ENCODE measurements at places on chromosomes 4 and X.
A peak's percentile ranks its signal among the peaks of the same experiment; 100 is the strongest.

- no peak for DNase-seq
- H3K27ac ChIP-seq, result peak overlapping the region; percentile 82
Observed at GRCh38 chr4:24781999-24782745, 13.2 kb upstream of the SOD3 start.

DNA sequence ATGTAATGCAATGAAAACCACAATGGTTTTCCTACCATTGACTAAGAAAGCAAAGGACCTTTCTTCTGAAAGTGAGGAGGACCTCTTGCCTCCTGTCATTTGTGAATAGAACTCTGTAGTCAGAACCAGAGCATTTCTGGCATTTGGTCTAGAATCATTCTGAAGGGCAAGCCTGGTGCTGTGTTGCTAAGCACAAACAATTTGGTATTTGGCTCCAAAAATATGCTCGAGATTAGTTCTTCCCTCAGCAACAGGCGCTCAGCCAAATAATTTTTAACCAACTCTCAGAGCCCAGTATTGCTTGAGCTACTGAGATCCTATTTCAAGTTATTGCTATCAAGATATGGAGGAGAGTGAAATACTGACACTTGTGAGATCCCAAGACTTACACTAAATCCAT, 71.0 kb downstream of the SNCA start:
- H3K4me3 ChIP-seq, result no peak overlapping the region
- peaks cover 9% of the 10 kb centered on the region for H3K4me1 ChIP-seq
- H3K27me3 ChIP-seq, result no peaks in the 10 kb centered on the region
- no peak for DNase-seq
- H3K27ac ChIP-seq, result peak overlapping the region; percentile 43

GRCh38 chrX:118965395-118965794, 9.0 kb upstream of the LONRF3 start:
- H3K4me3 ChIP-seq, result no peak overlapping the region
- H3K27ac ChIP-seq, result no peak overlapping the region
- H3K36me3 ChIP-seq, result no peaks in the 10 kb centered on the region
- no peaks in the 10 kb centered on the region for H3K4me1 ChIP-seq
- no peak for DNase-seq

DNA sequence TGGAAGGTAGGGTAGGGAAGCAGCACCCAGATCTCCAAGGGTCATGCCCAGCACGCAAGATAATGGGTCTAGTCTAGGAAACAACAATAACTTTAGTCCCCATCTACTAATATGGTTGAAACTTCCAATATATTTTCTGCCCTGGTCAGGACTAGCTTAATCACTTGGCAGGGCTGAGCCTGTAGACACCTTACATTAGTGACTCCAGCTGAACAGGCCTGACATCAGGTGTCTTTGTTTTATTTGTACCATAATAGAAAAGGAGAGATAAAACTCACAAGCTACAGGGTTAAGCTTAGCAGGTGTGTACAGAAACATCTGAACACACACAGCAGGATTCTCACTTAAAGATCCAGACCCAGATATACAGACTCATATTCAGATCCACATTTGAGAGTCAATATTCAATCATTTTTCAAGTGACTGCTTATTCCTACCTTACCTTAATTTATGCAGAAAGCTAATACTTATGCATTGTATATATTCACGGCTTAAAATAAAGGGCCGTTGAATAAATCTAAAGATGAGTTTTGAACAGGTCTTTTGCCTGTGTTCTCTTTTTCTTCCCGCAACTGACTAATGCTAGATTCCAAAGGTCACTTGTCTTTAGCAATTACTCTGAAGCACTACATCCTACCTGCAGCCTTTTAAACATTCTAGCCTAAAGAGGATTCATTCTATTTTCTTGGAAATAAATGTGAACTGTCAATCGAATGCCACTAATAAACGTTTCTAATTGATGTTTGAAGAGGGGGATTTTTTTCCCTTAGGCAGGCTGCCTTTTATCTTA, 745.3 kb downstream of the RPA4 start:
- no peaks in the 10 kb centered on the region for H3K27me3 ChIP-seq
- DNase-seq, result no peak
- H3K36me3 ChIP-seq, result no peaks in the 10 kb centered on the region
- no peak overlapping the region for H3K27ac ChIP-seq
- no peaks in the 10 kb centered on the region for H3K4me1 ChIP-seq
- H3K4me3 ChIP-seq, result no peak overlapping the region

- no peak for DNase-seq
- H3K4me1 ChIP-seq, result no peaks in the 10 kb centered on the region
- no peak overlapping the region for H3K4me3 ChIP-seq
Observed at GRCh38 chr4:116332508-116332907, 752.9 kb downstream of the TRAM1L1 start.

- H3K27ac ChIP-seq, result peak overlapping the region; percentile 73
- no peaks in the 10 kb centered on the region for H3K36me3 ChIP-seq
- no peak for DNase-seq
- H3K4me3 ChIP-seq, result peak overlapping the region; percentile 26
Observed at GRCh38 chrX:125203737-125204578, 115.7 kb upstream of the TEX13C start.

DNA sequence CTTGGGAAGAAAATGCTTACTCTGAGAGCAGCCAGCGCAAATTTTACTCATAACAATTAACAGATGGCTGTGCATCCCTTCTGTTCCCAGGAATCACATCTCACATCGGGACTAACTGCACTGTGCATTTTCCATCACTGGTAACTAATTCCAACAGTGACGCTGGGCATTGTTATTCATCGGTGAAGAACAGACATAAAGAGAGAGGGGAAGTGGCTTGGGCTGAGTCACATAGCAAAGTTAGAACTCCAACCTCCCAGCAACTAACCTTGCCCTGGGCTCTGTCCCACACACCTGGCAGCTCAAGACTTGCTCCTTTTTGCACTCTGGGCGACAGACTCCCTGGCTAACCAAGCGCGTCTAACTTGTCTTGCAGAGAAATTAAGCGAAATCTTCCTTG, 6.4 kb upstream of the LONRF3 start:
- no peaks in the 10 kb centered on the region for H3K27me3 ChIP-seq
- no peak overlapping the region for H3K27ac ChIP-seq
- no peaks in the 10 kb centered on the region for H3K4me1 ChIP-seq
- H3K36me3 ChIP-seq, result no peaks in the 10 kb centered on the region
- no peak overlapping the region for H3K4me3 ChIP-seq
- no peak for DNase-seq

GRCh38 chr4:121789455-121789854, 11.7 kb upstream of the EXOSC9 start:
- H3K36me3 ChIP-seq, result no peaks in the 10 kb centered on the region
- no peak overlapping the region for H3K4me3 ChIP-seq
- H3K4me1 ChIP-seq, result no peaks in the 10 kb centered on the region
- H3K27me3 ChIP-seq, result no peaks in the 10 kb centered on the region
- no peak for DNase-seq
- H3K27ac ChIP-seq, result no peak overlapping the region

DNA sequence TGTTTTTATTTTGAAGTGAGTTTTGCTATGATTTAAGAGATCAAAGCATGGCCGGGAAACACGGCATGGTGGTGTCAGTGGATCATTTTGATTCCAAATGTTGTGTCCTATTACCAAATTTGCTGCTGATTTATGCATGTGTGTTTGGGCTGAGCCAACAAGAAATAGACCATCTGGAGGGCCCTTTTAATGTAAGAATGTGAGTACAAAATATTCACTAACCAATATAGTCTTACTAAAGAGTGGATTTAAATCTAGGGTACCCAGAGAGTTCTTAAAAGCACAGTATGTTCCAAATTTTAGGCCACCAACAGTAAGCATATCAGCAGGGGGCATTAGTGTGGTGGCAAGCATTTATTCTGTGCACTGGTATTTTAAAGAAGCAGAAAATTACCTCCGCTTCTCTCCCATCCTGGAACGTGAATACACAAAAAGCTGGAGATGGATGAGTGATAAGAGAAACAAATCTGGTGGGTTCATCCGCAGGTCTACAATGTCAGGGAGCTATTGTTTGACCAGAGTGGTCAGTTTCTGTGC, 444.4 kb upstream of the IGFBP7 start:
- no peak overlapping the region for H3K4me3 ChIP-seq
- no peaks in the 10 kb centered on the region for H3K27me3 ChIP-seq
- no peak overlapping the region for H3K27ac ChIP-seq
- H3K36me3 ChIP-seq, result no peaks in the 10 kb centered on the region
- no peak for DNase-seq

GRCh38 chrX:153692611-153693156, 5.0 kb downstream of the SLC6A8 start:
- no peaks in the 10 kb centered on the region for H3K36me3 ChIP-seq
- no peak overlapping the region for H3K4me3 ChIP-seq
- no peak for DNase-seq
- H3K4me1 ChIP-seq, result peaks cover 15% of the 10 kb centered on the region

DNA sequence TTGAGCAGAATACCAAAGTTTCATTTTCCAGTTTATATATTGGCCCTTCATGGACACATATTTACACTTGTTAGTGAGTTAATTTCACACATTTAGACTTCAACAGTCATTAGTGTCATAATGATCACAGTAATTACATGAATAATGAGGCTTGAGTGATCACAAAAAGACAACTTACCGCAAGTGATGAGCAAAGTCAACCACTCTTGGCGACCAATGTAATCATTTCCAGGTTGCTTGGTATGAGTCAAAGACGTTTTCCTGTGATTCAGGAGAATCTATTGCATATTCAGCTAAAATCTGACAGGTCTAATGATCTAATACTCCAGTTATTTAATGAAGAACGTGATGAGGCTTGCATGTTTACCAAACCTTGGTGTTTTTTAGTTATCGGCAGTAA, 407.9 kb upstream of the TENM3 start:
- no peaks in the 10 kb centered on the region for H3K4me1 ChIP-seq
- no peak for DNase-seq
- no peak overlapping the region for H3K27ac ChIP-seq
- H3K36me3 ChIP-seq, result no peaks in the 10 kb centered on the region

GRCh38 chr4:129143359-129143758, 47.4 kb downstream of the C4orf33 start:
- H3K4me1 ChIP-seq, result no peaks in the 10 kb centered on the region
- no peaks in the 10 kb centered on the region for H3K27me3 ChIP-seq
- H3K27ac ChIP-seq, result no peak overlapping the region
- no peak for DNase-seq
- H3K4me3 ChIP-seq, result no peak overlapping the region

DNA sequence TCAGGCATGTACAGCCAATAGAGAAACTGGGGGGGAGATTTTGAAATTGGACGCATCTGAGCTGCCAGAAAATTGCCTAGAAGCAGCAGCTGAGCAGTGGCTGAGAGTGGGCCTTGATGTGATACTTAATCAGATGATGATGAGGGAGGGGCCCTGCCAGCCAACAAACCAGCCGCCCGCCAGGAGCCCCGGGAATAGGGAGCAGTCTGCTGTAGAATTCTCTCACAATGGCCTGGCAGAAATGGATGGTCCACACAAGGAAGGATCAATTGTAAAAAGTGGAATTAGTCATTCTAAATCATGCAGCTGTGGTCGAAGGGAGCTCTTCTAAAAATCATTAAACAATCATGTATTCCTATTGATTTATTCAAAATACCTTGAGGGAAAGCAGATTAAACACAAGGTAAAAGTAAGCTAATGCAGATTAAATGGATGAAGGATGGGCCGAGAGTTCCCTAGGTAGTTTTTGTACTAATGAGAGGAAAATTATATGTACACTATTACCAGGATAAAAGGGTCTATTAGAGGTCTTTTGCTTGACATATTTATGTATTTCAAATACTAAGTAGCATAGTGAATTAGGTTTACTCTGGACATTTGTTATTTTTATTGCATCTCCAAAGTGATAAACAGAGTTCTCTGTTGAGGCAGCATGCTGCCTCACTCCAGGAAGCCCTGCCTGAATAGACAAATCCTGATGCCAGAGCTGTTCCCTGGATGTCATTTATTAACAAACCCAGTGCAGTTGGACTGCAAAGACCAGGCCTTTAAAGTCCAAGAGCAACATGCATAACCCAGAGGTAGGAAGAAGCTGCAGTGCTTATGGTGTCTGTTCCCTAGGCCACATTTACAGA, 91.3 kb downstream of the NKX6-1 start:
- H3K4me1 ChIP-seq, result peaks cover 16% of the 10 kb centered on the region
- DNase-seq, result no peak
- H3K4me3 ChIP-seq, result no peak overlapping the region

- H3K4me3 ChIP-seq, result no peak overlapping the region
- no peaks in the 10 kb centered on the region for H3K27me3 ChIP-seq
Observed at GRCh38 chr4:78155616-78156105, 98.5 kb downstream of the FRAS1 start.

DNA sequence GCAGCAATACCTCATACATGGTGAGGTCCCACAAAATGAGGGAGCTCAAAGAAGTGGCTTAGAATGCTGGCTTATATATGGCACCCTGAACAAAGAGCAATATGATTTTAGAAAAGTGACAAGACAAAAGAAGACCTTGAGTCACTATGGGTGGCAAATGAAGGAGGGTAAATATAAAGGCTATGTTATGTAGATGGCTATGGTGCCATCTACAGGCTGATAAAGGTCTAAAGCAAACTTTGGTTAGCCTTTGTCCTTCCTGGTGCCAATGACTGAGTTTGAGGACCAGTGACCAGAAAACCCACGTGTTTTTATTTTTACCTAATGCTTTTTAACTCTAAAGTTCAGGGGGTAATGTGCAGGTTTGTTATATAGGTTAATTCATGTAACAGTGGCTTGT, 151.8 kb downstream of the CCNG2 start:
- no peak overlapping the region for H3K27ac ChIP-seq
- no peaks in the 10 kb centered on the region for H3K36me3 ChIP-seq
- no peaks in the 10 kb centered on the region for H3K27me3 ChIP-seq
- no peak for DNase-seq
- no peak overlapping the region for H3K4me3 ChIP-seq

DNA sequence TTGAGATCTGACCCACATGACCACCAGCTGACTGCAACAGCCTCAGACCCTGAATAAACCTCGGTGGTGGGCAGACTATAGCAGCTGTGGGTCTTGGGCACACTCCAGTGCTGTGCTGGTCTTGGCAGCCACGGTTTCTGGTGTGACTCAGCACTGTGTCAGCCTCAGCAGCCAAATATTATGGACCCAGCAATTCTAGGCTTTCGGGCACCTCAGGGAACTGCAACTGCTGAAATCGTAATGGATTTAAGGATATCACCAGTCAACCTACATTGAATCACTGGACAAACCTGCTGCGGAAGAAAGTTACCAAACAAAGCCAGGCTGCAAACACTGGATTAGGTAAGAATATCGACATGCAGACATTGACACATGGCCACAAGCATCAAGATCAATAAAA, 10.5 kb upstream of the UBE2NL start:
- DNase-seq, result no peak
- H3K36me3 ChIP-seq, result no peaks in the 10 kb centered on the region
- no peaks in the 10 kb centered on the region for H3K4me1 ChIP-seq
- H3K27ac ChIP-seq, result no peak overlapping the region
- H3K27me3 ChIP-seq, result no peaks in the 10 kb centered on the region
